ENCODE measurements at places on chromosomes 4 and X.
A peak's percentile ranks its signal among the peaks of the same experiment; 100 is the strongest.

DNA sequence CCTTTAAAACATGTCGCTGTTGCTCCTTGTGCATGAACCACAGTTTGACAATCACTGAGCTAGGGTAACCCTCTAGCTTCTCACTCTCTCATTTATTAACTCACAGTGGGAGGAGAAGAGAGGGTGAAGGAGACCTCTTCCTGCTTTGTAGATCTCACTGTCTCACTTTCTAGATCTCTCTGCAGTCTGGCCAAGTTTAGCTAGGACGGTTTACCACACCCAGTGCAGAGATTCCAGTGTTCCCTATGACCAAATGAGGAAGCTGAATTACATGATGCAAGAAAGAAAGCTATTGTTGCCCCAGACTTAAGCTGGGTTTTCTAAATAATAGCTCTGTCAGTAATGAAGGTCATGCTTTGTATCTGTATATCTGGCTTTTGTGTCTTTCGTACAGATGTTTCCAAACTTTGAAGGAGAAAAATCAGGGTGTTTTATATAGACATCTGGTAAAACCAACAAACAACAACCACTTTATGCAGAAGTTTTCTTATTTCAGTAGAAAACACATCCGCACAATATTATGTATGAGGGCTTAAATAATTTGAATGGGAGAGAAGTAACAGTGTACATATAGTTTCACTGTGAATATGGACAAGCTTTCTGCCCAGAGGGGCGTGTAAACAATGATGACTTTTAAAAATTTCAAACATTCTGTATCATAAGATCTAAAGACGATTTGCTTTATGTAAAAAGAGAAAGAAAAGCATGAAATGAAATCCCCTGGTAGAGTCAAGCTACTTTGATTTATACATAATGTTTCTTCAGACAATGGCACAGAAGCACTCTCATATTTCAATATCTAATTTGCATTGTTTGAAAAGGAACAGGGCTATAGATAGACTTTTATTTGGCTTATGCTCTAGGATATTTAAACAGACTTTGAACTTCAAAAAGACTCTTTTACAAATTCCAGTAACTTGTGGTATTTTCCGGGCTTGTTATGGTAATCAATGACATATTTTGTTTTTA is 582.3 kb downstream of the FSTL5 start:
- no peak for ATAC-seq

- peak; percentile 45 for ATAC-seq
Observed at GRCh38 chrX:134717698-134718097, 59.4 kb upstream of the PLAC1 start.

DNA sequence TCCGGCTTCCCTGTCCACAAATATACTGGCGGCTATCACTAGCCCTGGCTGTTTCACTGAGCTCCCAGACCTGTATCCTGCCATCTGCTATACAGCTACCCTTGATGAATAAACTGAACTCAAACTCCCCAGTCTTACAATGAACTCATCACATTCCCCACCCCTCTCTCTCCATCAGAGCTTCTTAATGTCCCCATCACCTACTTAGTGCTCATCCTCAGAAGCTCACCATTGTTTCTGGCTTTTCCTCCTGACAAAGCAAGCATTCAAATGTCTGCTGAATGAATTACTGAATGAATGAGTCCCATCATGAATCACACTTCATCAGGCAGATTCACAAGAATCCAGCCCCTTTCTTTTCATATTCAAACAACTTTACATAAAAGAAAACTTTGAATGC is 5.7 kb upstream of the DGAT2L6 start:
- ATAC-seq: no peak

DNA sequence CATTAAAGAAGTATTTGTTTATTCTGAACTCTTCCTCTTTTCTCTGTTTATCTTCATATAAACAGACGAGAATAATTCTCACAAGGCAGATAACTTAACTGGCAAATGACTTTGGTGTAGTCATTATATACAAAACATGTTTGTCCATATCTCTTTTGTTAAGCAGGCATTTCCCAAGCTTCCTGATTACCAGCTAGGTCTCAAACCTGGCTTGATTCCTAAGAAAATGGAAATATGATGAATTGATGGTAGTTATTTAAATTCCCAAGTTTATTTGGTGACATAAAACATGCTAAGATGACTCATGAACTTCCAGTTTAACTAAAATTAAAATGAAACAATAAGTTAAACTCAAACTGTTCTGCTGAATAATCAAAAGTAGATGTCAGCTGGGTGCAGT is 96.8 kb downstream of the ARSJ start:
- no peak for ATAC-seq

All from activated CD4-positive, CD25-positive, alpha-beta regulatory T cell treated with anti-CD3 and anti-CD28 coated beads, Interleukin-2, amount 50 U/mL, for 24 hours (primary cell).